ENCODE measurements at places on chromosomes 6 and 20.

DNA sequence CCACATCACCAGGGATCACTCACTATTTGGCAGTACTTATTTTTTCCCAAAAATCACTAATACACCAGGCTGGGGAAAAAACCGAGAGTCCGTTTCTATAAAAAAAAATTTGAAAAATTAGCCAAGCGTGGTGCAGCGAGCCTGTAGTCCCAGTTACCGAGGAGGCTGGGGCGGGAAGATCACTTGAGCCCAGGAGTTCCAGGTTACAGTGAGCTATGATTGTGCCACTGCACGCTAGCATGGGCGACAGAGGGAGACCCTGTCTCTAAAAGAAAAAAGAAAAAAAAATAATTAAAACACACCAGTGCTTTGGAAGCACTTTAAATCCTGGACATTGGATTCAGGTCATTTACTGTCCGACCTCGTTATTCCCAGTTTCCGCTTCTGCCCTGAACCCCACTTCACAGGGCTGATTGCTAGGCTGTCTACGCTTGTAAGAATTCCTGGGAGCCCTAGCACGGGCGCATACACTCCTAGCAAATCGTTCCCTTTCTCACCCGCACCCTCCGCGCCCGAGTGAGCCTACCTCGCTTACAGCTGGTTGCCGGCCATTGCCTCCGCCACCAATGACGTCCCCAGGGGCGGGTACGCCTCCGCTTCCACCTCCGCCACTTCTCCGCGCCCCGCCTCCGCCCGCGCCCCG, at the start of gene TPMT:
TPMT (minus strand) TSS at position 571 of the 643 bp plus-strand sequence. CDS start 5,950 bp downstream, outside the sequence.
- no peak for DNase-seq

GRCh38 chr6:122365775-122366403, 33.6 kb upstream of the HSF2 start:
- no peak for DNase-seq

DNA sequence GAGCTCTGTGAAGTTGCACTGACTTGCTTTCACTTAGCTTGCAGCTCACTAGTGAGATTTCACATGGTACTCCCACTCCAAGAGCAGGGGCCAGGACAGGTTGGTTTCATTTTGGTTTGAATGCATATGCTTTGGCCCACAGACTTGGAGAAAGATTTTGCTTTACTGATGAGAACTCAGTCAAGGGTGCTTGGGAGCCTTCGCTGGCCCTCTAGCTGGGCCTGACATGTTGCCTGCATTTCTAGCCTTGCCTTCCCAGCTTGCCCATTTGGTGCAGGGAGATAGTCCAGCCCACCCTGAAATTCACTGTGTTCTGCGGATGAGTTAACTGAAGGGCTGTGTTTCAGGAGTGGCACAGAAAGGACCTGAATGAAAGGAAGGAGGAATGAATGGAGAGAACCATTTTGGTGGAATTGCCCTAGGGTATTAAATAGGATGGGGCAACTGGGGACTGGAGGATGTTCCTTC, 1.9 kb downstream of the SGK1 start:
- DNase-seq = no peak

DNA sequence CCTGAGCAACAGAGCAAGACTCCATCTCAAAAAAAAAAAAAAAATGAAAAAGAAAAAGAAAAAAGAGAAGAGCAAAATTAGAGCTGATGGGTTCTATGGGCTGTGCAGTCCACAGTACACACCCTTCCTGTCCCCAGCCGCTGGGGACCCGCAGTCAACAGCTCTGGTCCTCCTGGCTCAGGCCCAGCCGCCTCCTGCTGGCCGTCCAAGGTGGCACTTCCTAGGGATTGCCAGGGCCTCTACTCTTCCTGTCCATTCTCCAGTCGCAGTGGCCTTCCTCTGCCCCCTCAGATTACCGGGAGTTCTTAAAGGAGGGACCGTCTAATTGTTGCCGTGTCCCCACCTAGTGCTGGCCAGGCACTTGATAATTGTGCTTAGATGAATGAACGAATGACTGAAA, 41.7 kb downstream of the TMEM242 start:
- DNase-seq = no peak

DNA sequence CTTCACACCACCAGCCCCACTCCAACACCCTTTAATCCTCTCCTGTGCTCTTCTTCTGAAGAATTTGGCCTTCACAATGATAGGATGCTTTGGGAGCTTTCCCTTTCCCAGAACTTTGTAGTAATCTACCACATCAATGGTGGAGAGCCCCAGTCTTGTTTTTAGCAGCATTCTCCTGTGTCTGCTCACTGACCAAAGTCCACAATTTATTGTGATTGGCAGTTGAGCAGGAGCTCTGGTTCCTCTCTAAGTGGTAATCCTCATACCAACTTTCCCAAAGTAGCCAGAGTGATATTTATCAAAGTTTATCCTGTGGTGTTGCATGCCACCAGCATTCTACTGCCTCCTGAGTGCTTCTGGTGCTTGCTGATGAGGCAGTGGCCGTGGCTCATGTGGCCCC, 29.0 kb upstream of the OPN5 start:
- no peak for DNase-seq

DNA sequence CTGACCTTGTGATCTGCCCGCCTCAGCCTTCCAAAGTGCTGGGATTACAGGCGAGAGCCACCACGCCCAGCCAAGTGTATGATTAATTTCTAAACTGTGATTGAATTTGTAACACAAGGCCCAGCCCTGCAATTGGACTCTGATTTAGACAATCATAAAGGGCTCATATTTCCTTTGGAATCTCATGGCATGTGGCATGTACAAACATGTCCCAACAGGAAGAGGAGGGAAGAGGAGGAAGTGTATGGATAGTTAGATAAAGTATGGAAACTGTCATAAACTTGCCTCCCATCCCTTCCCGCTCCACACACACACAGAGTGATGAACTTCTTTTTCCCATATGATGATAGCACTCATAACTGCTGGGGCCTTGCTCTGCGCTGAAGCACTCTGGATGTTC, 27.2 kb upstream of the QKI start:
- DNase-seq = no peak

DNA sequence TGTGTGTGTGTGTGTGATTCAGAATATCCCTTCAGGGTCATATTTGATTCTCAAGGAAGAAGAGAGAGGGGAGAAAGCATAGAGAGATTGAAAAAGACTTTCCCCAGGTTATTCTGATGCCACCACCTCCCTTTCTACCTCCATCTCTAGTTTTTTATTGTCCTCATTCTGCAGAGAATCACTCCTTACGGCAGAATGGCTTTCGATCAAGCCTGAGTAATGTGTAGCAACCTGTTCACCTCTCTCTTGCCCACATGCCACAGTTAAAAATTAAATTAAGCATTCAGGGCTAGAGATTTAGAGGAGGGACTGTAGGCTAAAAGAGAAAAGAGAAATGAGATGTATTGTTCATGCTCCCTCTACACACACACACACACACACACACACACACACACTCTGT, 18.1 kb downstream of the KLHL32 start:
- DNase-seq = no peak
